ENCODE measurements at places on chromosomes 2 and 18. TPM values are rescaled to one million over a fixed set of nuclear protein-coding genes. Genes with fewer than 3 reads are reported as not detected.
A peak's percentile ranks its signal among the peaks of the same experiment; 100 is the strongest.

The EGR4 gene
- total RNA-seq, result not detected

The SERPINB5 gene
- not detected for total RNA-seq

- H3K27ac ChIP-seq, result no peak overlapping the region
- H3K4me1 ChIP-seq, result no peaks in the 10 kb centered on the region
- no peaks in the 10 kb centered on the region for H3K36me3 ChIP-seq
- no peak for DNase-seq
- no peak overlapping the region for H3K4me3 ChIP-seq
- no peaks in the 10 kb centered on the region for H3K27me3 ChIP-seq
Observed at GRCh38 chr2:104794441-104794840, 59.5 kb upstream of the POU3F3 start.

GRCh38 chr2:24491542-24492420 is 727 bp downstream of the NCOA1 start:
- H3K36me3 ChIP-seq, result no peaks in the 10 kb centered on the region
- H3K4me1 ChIP-seq, result peaks cover 29% of the 10 kb centered on the region
- H3K27me3 ChIP-seq, result no peaks in the 10 kb centered on the region
- no peak overlapping the region for H3K27ac ChIP-seq
- peak overlapping the region; percentile 78 for H3K4me3 ChIP-seq

DNA sequence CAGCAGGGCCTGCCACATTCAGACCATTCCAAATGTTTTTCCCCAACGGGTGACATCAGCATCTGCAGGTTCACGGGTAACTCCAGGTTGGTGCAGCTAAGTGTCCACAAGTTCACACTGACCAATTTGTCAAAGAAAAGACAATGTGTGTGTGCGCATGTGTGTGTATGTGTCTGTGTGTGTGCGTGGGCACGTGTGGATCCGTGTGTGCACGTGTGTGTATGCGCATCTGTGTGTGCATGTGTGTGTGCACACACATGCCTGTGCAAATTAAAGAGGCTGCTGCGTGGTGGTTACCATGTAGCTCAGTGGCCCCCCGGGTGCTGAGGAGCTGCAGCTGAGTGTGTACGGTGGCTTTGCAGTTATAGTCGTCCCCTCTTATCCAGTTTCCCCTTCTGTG is 187.4 kb downstream of the TMEM18 start:
- no peaks in the 10 kb centered on the region for H3K36me3 ChIP-seq
- H3K27ac ChIP-seq, result no peak overlapping the region
- no peaks in the 10 kb centered on the region for H3K27me3 ChIP-seq
- no peaks in the 10 kb centered on the region for H3K4me1 ChIP-seq
- no peak for DNase-seq

DNA sequence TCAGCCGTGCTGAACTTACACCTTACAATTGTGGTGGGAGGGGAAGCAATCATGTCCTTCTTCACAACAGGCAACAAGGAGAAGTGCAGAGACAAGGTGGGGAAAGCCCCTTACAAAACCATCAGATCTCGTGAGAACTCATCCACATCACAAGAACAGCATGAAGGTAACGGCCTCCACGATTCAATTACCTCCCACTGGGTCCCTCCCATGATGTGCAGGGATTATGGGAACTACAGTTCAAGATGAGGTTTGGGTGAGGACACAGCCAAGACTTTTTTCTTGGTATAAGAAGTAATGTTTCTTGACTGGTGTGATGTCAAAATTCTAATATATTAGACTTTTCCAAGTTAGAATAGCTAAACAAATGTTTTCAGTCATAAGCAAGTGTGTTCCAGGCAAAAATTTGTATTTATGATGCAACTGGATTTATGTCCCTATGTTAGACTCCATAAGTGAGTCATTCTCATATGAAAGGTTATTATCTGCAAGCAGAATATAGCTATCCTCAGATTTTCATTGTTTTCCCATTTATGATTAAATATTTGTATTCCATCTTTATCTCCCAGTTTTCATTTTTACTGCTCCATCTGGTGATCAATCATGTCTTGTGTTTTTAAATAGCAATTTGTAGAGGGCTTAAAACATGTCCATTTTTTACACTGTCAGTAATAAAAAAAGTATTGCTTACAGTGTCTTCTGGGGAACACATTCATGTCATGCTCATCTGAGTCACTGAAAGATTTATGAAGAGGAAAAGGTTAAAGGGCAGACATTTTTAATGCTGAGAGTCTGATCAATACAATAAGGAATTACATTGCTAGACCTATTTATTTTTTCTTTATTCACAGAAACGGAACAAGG is 995.2 kb upstream of the CDH2 start:
- no peak for DNase-seq
- no peaks in the 10 kb centered on the region for H3K27me3 ChIP-seq
- H3K4me3 ChIP-seq, result no peak overlapping the region
- H3K36me3 ChIP-seq, result no peaks in the 10 kb centered on the region
- no peaks in the 10 kb centered on the region for H3K4me1 ChIP-seq

- no peak for DNase-seq
- H3K4me3 ChIP-seq, result no peak overlapping the region
- no peak overlapping the region for H3K27ac ChIP-seq
- no peaks in the 10 kb centered on the region for H3K4me1 ChIP-seq
- H3K27me3 ChIP-seq, result no peaks in the 10 kb centered on the region
- H3K36me3 ChIP-seq, result no peaks in the 10 kb centered on the region
Observed at GRCh38 chr2:106956416-106956815, 70.4 kb upstream of the ST6GAL2 start.

GRCh38 chr2:70566464-70566863 is 12.8 kb upstream of the TGFA start:
- peaks cover 13% of the 10 kb centered on the region for H3K27me3 ChIP-seq
- DNase-seq, result no peak
- no peak overlapping the region for H3K4me3 ChIP-seq
- no peaks in the 10 kb centered on the region for H3K4me1 ChIP-seq
- no peaks in the 10 kb centered on the region for H3K36me3 ChIP-seq

DNA sequence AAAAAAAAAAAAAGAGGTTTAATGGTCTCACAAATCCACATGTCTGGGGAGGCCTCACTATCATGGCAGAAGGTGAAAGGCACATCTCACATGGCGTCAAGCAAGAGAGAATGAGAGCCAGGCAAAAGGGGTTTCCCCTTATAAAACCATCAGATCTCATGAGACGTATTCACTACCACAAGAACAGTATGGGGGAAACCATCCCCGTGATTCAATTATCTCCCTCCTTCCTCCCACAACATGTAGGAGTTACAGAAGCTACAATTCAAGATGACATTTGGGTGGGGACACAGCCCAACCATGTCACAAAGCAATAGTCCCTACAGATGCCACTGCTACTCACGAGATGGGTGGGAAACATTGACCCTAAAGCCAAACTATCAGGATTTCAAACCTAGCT is 392.7 kb upstream of the ID2 start:
- no peaks in the 10 kb centered on the region for H3K36me3 ChIP-seq
- no peaks in the 10 kb centered on the region for H3K27me3 ChIP-seq
- no peak overlapping the region for H3K27ac ChIP-seq
- H3K4me3 ChIP-seq, result no peak overlapping the region
